ENCODE measurements at places on chromosomes 7 and 10.

- no peak for DNase-seq
These were observed 44.7 kb upstream of the MTURN start for GRCh38 chr7:30090111-30090510.

GRCh38 chr7:145692237-145692950, 424.2 kb upstream of the CNTNAP2 start:
- no peak for DNase-seq

DNA sequence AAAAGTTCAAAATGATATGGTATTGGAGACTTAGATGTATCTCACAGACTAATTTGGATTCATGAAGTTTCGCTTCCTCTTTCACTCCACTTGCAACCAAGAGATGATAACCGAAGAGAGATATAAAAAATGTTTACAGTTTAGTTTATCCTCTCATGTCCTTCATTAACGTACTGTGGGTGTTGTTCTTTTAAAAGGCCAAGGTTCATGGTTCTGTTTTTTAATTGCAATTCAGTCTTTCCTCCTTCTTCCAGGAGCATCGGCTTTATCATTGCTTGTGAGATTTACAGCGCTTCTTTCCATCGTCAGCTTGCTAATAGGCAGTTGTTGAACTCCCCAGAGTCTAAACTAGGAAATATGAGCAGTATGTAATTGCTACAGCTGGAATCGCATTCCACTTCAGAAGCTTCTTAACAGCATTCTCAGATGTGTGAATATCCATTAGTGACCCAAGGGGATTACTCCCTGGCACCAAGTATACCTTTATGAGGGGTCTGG, 75.9 kb upstream of the HGF start:
- no peak for DNase-seq

- no peak for DNase-seq
These were observed 18.2 kb upstream of the GDI2 start for GRCh38 chr10:5831446-5831782.

GRCh38 chr10:84355106-84355505, 26.7 kb downstream of the CCSER2 start:
- DNase-seq, result no peak

GRCh38 chr10:85420501-85421191, 945.9 kb downstream of the GRID1 start:
- no peak for DNase-seq

- no peak for DNase-seq
These were observed 122.3 kb downstream of the SGMS1 start for GRCh38 chr10:50501478-50501877.

DNA sequence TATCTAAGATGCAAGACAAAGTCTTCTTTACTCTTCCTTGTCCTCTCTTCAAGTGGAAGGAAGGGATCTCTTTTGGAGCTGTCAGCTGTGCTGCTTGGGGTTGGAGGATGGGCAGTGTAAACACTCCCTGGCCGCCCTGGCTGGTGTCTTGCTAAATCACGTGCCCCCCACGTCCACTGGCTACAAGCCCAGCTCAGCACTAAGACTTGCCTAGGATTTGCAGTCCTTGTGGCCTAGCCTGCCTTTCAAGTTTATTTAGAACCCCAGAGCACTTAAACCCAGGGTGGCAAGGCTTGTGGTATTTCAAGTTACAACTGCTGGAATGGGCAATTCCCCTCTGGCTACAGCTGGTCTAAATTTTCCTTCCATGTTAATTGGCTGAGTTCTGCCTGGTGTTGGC, 272.4 kb upstream of the MYO3A start:
- DNase-seq, result no peak

DNA sequence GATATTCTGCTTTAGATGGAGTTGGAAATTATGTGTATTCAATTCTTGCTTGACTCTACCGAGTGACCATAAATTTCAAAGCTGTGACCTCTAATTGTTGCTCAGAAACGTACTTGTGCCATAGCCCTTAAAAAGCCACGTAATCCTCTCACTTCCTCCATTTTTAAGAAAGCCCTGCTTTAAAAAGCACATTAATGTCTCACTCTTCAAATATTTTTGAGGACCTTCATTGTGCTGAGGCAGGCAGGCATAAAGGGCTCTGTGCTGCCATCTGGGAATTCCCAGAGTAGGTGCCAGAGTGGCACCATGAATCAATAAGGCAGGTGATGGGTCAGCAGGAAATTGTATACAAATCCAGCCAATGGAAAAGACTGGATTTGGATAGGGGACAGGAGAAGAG, 97.7 kb upstream of the FAM204A start:
- DNase-seq, result no peak

GRCh38 chr7:22083704-22084240, 138.1 kb upstream of the CDCA7L start:
- no peak for DNase-seq

GRCh38 chr10:8242295-8242872, 187.9 kb downstream of the GATA3 start:
- no peak for DNase-seq

GRCh38 chr7:117780832-117781231, 92.4 kb downstream of the CTTNBP2 start:
- no peak for DNase-seq

DNA sequence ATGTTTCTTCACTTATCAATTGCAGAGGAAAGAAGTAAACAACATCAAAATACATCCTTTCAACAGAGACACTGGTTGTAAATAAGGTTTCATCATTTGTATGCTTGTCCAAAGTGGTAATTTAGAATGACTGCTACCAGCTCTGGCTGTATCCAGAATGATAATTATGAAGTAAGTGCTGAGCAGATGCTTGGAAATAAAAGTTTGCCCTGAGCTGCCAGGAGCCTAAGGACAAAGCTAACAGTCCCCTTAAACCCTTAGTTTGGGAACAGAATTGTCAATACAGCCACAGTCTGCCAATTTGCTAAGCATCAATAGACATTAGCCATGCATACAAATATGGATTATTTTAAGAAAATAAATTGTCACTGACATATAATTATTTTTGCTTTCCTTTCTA, 147.0 kb upstream of the SLC13A1 start:
- DNase-seq, result no peak

DNA sequence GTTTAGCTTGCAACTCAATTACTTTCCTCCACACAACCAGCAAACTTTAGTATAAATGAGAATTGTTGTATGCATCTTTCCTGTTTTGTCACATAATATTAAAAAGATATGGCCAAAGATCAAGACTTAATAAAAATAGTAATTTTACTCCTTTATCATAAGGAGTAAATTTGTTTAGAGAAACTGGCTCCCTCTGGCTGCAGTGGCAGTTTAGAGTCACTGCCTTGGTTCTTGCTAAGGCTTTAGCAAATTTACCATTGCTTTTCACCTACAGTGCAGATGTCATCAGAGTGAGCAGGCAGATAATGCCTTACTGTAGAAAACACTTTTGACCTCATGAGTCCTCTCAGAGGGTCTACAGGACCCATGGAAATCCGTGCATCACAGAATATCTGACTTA, 2.6 kb downstream of the PRPF18 start:
- no peak for DNase-seq

DNA sequence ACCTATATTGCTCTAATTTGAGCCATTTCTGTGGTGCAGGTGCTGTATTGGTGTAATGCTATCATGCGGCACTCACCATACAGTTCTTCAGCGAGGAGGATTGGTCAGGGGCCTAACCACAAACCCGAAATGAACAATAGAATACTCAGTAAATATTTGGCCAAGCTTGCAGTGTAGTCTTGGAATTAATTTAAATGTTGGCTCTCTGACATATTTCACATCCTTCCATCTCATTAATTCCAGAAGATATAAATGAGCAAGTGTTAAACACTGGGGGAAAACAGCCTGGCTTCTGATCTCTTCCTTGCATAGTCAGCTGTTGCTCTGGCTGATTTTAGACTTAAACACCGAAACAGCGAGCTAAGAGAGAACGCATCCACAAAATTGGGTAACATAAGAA, 663.1 kb upstream of the GHITM start:
- DNase-seq, result no peak

- DNase-seq, result no peak
These were observed 445 bp downstream of the PPA1 start for GRCh38 chr10:70232859-70233108.

GRCh38 chr7:48035967-48036478, 680 bp downstream of the C7orf57 start:
- DNase-seq, result no peak

GRCh38 chr10:58723186-58723585, 210.5 kb downstream of the BICC1 start:
- DNase-seq, result no peak

- DNase-seq, result no peak
These were observed 19.5 kb upstream of the FOXL3 start for GRCh38 chr7:270351-270983.

DNA sequence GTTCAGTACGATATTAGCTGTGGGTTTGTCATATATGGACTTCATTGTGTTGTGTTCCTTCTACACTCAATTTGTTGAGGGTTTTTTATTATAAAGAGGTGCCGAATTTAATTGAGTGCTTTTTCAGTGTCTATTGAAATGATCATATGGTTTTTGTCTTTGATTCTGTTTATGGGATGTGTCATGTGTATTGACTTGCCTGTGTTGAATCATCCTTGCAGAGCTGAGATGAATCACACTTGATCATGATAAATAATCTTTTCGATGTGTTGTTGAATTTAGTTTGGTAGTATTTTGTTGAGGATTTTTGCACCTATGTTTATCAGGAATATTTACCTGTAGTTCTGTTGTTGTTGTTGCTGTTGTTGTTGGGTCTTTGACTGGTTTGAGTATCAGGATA, 39.8 kb downstream of the ATOH7 start:
- DNase-seq, result no peak

DNA sequence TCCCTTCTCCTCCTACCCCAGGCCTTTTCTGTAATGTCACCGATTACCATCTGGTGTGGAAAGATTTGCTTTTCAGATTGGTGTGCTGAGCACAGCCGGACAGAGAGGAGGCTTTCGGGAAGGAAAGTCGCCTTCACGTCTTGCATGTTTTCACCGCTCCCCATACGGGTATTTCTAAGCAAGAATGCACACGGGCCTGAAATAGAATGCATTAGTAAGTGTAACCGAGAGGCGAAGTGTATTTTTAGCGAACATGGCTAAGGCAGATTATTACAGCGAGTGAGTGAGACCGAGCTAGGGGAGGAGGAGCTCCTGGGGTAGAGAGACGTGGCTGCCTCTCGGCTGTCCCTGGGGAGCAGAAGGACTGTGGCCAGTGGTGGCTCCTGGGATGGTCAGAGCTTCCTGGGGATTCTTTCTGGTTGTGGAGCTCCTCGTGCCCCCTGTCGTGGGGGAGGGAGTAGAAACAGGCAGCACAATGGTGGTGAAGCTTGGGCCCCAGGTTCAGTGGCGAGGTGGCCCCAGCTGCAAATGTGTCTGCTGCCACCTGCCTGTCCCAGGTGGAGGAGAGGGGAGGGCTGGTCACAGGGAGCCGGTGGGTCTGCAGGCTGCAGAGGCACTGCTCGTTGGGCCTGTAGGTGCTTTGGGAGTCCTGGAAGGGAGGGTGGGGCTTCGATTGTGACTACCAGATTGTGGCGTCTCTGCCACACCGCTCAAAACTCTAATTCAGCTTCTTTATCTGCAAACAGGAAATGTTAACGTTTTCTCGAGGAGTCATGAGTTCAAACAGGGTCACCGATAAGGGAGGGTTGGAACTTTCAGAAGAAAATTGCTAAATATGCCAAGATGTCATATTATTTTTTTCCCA, 135.8 kb downstream of the CAMK1D start:
- no peak for DNase-seq

DNA sequence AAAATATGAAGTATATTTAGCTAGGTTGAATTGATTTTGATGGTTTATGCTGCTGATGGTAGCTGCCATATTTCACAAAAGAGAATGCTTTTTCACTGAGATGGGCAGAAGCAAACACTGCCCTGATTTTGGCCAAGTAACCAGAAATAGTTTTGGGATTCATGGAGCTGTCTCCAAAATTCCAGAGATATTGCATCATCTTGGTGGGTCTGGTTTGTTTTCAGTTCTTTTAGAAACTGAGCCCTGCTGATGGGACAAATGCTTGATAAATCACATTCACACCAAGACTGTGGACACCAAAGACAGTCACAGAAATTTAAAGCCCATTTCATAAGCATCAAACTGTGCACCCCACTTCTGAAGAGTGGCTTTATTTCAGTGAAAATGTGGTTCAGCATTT, 140.5 kb downstream of the BICC1 start:
- no peak for DNase-seq

GRCh38 chr10:80202934-80203834, 2.2 kb downstream of the ANXA11 start:
- peak; percentile 37 for DNase-seq

GRCh38 chr10:23120001-23120934, 24.9 kb downstream of the MSRB2 start:
- no peak for DNase-seq

All from caudate nucleus (tissue), 63 donors.